Activated CD4-positive, alpha-beta T cell treated with anti-CD3 and anti-CD28 coated beads, Interleukin-2, amount 10 ng/mL, durations not matched to agents 7 days and 5 days (primary cell): ENCODE measurements at places on chromosomes 4 and X.
A peak's percentile ranks its signal among the peaks of the same experiment; 100 is the strongest.

GRCh38 chrX:10110984-10111363, 45.8 kb upstream of the CLCN4 start:
- peak; percentile 22 for DNase-seq

- no peak for DNase-seq
Measured at GRCh38 chr4:7897811-7898210, 41.9 kb downstream of the AFAP1 start.

DNA sequence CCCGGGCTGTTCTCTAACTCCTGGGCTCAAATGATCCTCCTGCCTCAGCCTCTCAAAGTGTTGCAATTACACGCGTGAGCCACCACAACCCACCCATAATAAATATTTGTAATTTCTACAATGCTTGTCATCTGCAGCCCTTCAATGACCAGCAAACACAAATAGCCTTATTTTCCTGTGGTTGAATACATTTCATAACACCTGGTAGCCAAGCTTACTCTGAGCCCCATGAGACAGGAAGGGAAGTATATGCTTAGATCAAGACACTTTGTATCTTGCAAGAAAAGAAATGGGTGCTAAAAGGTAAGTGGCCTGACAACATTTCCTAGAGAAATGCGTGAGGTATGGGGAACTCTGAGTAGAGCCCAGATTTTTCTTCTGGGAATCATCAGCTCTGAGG, 56.9 kb upstream of the PDGFRA start:
- no peak for DNase-seq

GRCh38 chrX:10741550-10741949, 121.2 kb upstream of the MID1 start:
- no peak for DNase-seq

- no peak for DNase-seq
Measured at GRCh38 chr4:147958057-147958456, 226.2 kb downstream of the ARHGAP10 start.

DNA sequence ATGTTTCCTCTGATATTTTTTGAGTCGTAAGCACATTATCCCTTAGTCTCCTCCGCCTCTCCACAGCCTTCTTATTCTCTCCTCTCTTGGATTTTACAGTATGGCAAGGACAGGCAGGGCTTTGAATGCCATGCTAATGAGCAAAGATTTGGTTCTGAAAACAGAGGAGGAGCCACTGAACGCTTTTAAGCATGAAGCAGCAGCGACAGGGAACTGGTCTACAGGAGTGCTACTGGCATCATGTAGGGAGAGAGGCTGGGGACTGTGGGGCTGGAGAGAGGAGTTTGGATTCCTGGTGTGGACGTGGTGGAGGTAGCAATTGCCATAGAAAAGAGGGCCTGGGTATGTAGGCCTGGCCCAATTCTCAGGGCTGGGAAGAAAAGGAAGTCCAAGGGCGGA, 4.6 kb upstream of the CD99L2 start:
- DNase-seq = no peak

DNA sequence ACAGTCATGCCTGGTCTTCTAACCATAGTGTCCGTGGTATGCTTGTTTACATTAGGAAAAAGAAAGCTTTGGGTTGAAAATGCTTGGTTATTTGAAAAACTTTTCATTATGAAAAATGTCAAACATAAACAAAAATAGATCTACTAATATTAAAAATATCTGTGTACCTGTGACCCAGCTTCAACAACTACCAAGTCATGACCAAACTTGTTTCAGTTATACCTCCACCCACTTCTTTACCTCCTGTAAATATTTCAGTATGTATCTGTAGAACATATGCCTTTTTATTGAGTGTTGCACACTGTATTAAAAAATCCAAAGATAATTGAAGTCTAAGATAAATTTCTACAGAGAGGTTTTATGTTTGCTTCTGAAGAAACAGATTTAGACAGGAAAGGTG, 153.7 kb upstream of the GYPA start:
- no peak for DNase-seq

GRCh38 chr4:5968246-5968645, 50.0 kb downstream of the C4orf50 start:
- DNase-seq = no peak

GRCh38 chr4:153127760-153128494, 76.3 kb upstream of the TRIM2 start:
- DNase-seq = peak; percentile 89

DNA sequence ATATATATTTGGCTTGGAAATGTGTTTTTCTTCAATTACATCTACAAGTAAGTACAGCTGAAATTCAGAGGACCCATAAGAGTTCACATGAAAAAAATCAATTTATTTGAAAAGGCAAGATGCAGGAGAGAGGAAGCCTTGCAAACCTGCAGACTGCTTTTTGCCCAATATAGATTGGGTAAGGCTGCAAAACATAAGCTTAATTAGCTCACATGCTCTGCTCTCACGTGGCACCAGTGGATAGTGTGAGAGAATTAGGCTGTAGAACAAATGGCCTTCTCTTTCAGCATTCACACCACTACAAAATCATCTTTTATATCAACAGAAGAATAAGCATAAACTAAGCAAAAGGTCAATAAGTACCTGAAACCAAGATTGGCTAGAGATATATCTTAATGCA, 26.1 kb downstream of the NUDT6 start:
- DNase-seq = no peak

GRCh38 chr4:137156807-137157206, 375.5 kb downstream of the PCDH18 start:
- no peak for DNase-seq

DNA sequence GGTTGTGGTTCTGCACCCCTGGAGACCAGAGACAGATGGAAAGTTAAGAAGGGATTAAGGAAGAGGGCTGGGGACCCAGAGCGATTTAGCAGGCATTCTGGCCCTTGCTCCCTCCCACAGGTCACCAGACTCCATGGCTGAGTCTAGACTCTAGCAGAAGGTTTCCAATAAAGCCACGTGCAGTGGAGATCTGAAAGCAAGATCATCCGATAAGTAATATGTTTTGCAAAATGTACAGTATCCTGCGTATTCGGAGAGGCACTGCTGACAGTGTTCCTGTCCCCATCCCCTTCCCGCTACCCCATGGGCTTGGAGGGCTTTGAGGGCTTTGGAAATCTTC, 531 bp upstream of the GPRIN3 start:
- no peak for DNase-seq

DNA sequence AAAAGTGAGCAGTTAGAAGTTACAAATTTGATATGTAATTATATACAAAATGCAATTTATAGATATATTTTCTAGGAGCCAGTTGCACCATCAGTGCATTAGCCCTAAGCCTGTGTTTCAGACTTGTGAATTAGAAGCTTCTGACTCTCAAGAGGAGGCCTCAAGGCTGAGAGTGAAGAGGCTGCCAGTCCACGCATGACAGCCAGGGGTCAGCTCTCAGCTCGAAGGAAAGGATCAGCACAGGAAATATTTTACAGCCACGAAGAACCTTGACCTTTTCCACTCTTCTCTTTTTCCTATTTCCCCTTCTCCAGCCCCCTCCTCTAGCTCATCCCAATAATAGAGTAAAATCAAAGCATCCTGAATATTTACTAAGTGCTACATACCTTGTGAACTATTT, 642.4 kb downstream of the TRIML1 start:
- DNase-seq = no peak

GRCh38 chr4:188091-188490, 63.8 kb downstream of the ZNF718 start:
- DNase-seq = no peak

GRCh38 chr4:3729882-3730226, 36.3 kb upstream of the ADRA2C start:
- no peak for DNase-seq
